ENCODE measurements at places on chromosomes 4 and X. TPM values are rescaled to one million over a fixed set of nuclear protein-coding genes. Genes with fewer than 3 reads are reported as not detected.

Gene MPC1L
- total RNA-seq: not detected

Gene XAGE2
- not detected for total RNA-seq

GRCh38 chr4:90071289-90072235 lies 55.6 kb upstream of the CCSER1 start:
- no peak overlapping the region for H3K4me3 ChIP-seq
- DNase-seq: no peak
- H3K36me3 ChIP-seq: no peaks in the 10 kb centered on the region
- H3K27me3 ChIP-seq: no peaks in the 10 kb centered on the region

DNA sequence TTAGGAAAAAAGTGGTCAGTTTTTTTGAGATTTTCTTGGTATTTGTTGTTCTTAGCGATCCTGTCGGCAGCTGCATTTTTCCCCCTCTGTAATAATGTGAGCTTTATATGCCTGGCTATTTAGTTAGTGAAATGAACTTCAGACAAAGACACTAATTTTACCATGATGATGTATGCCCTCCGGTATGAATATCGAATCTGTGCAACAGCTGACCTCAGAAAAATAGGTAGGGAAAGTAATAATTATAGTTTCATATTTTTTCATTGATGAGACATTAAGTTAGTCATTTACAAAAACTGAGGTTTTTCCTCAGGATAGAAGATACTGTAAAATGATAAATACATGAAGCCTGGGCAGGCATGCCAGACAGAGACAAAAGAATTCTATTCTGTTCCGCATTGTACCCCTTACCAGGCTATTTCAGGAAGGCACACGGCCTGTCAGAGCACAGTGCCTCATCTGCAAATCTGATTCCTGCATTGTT lies 155.8 kb downstream of the SHROOM3 start:
- H3K27me3 ChIP-seq: no peaks in the 10 kb centered on the region
- H3K4me3 ChIP-seq: peak overlapping the region; percentile 25
- no peaks in the 10 kb centered on the region for H3K36me3 ChIP-seq
- H3K4me1 ChIP-seq: peaks cover 32% of the 10 kb centered on the region
- peak; percentile 68 for DNase-seq

- H3K27me3 ChIP-seq: no peaks in the 10 kb centered on the region
- H3K27ac ChIP-seq: peak overlapping the region; percentile 89
- peaks cover 10% of the 10 kb centered on the region for H3K36me3 ChIP-seq
- peak; percentile 65 for DNase-seq
Observed at GRCh38 chrX:120251471-120252011, 929 bp downstream of the ZBTB33 start.

DNA sequence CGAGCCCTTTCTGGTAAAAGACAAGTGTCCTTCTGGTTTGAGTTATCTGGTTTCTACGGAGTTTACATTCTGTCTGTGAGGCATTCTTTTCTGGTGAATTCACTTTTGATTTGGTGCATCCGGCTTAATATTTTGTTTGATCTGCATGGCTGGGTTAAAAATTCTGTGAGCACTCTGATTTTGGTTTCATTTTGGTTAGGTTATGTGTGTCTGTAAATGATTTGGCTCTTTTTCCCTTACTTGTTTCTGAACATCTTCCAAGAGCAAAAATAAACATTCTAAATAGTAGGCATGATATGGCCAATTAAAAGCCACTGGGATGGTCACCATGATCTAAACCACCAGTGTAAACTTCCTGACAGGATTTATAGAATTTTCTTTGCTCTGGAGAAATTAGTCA lies 85.7 kb upstream of the PTPN13 start:
- H3K27ac ChIP-seq: peak overlapping the region; percentile 25
- no peaks in the 10 kb centered on the region for H3K27me3 ChIP-seq
- H3K36me3 ChIP-seq: no peaks in the 10 kb centered on the region
- peak overlapping the region; percentile 64 for H3K4me3 ChIP-seq
- H3K4me1 ChIP-seq: peaks cover 15% of the 10 kb centered on the region

DNA sequence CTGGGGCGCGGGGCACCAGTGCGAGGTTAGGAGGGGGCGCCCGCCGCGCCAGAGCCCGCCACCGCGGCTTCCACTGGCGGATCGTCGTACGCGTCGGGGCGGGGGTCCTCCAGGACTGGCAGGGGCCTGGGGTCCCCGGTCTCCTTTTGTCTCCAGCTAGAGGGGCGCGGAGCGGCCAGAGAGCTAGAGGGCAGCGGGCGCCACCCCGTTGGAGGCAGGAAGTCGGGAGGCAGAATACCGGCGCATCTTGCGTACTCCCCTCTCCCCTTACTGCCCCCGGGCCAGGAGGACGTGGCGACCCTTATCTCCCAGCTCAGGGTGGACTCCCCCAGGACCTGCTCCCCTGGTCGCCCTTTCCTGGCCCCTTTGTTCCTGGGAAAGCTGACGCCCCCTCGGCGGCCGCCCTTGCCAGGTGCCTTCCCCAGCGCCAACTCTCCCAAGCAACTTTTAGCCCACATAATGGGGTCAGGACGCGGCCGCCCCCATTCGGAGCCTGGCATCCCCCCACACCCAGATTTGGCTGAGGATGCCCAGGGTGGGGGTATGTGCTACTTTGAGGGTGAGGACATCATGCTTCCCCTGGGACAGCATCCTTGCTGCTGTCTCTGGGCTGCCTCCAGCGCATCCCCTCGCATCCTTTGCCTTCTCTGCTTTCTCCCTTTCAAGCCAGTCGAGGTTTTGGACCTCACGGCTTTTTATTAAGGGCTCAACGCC lies 933 bp downstream of the CNKSR2 start:
- H3K4me1 ChIP-seq: no peaks in the 10 kb centered on the region
- no peak overlapping the region for H3K27ac ChIP-seq
- H3K27me3 ChIP-seq: no peaks in the 10 kb centered on the region
- H3K36me3 ChIP-seq: no peaks in the 10 kb centered on the region
- H3K4me3 ChIP-seq: peak overlapping the region; percentile 71

- H3K4me3 ChIP-seq: no peak overlapping the region
- DNase-seq: no peak
- H3K27ac ChIP-seq: no peak overlapping the region
- H3K4me1 ChIP-seq: no peaks in the 10 kb centered on the region
- H3K27me3 ChIP-seq: no peaks in the 10 kb centered on the region
Observed at GRCh38 chrX:12309040-12309743, 170.9 kb downstream of the FRMPD4 start.

- no peaks in the 10 kb centered on the region for H3K36me3 ChIP-seq
- peak; percentile 5 for DNase-seq
- H3K27ac ChIP-seq: no peak overlapping the region
- H3K27me3 ChIP-seq: no peaks in the 10 kb centered on the region
Observed at GRCh38 chr4:23171976-23172375, 479.2 kb downstream of the GBA3 start.

Measured in GM23248 (cell line).